Astrocyte of the spinal cord (primary cell): ENCODE measurements at places on chromosomes 3 and 15.

- peak; percentile 83 for DNase-seq
Observed at GRCh38 chr3:146065573-146066006, 95.4 kb downstream of the PLOD2 start.

DNA sequence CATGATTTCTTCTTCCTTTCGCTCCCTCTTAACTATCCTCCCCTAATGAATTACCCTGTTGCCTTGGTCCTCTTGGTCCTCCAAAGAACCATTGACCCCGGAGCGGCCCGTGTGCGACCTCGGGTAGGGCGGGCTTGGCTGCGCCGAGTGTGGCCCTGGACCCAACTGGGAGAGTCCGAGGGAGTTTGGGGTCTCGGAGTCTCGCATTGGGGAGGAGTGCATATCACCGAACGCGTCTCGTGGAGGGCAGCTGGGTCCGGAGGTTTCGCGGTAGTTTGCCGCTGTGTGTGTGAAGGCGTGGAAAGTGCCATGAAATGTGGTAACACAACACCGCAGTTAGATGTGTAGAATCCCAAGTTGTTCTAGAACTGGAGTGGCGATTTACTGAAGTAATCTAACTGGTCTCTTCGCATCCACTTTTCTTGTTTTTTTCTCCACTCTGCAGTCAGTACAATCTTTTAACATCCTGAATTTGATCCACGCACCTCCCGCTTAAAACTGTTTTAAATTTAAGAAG is 363 bp downstream of the GTF2E1 start:
- peak; percentile 28 for DNase-seq

DNA sequence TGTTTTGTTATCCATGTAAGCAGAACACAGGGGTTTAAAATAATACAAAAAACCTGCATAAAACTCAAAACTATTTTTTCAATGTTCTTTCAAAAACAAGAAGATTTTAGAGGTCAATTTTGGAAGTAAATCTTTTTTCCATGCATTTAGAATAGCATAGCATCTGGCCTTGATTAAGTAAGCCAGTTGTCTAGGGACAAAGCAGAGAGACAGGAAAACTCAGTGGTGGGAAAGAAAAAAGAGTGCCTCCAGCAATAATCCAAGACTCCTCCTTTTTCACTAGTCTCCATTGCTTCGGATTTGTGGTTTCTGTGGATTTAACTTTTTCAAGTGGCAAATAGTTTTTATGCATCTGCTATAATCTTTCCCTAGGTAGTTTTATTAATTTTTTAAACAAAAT is 88.9 kb downstream of the SUCNR1 start:
- no peak for DNase-seq

GRCh38 chr3:183381179-183381578 is 47.2 kb downstream of the MCF2L2 start:
- peak; percentile 48 for DNase-seq

GRCh38 chr3:64352639-64352992 is 127.3 kb upstream of the PRICKLE2 start:
- peak; percentile 58 for DNase-seq

- no peak for DNase-seq
Observed at GRCh38 chr3:71142441-71143161, 440.9 kb downstream of the FOXP1 start.

- DNase-seq = peak; percentile 24
Observed at GRCh38 chr3:151395806-151396205, 11.3 kb upstream of the P2RY12 start.

GRCh38 chr15:71203586-71204474 is 88.6 kb downstream of the THSD4 start:
- DNase-seq = no peak

DNA sequence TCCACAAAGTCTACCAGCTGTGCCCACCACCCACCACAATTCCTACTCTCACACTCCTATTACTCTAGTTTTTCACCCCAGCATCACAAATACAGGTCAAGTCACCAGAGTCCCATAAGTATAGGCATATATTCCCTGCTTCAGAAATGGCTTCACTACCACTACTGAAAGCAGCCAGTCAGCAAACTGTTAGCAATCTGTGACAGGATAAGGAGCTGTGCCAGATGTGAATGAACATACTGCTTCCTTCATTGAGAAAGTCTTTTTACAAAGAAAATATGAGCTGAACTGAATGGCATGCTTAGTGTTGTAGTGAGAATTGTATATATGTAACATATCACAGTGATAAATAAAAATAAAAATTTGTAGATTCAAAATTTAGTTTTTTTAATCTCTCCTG is 76.8 kb downstream of the C3orf85 start:
- no peak for DNase-seq

DNA sequence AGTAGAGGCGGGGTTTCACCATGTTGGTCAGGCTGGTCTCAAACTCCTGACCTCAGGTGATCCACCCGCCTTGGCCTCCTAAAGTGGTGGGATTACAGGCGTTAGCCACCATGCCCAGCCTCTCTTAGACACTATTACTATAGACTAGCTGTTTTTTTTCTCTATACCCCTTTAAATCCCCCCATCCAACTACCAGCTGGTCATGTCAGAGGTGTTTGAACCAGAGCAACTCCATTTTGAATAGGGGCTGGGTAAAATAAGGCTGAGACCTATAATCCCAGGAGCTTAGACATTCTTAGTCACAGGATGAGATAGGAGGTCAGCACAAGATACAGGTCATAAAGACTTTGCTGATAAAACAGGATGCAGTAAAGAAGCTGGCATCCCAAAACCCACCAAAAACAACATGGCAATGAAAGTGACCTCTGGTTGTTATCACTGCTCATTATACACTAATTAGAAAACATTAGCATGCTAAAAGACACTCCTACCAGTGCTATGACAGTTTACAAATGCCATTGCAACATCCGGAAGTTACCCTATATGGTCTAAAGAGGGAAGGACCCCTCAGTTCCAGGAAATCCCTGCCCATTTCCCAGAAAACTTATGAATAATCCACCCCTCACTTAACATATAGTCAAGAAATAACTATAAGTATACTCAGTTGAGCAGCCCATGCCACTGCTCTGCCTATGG is 57.8 kb upstream of the GPD1L start:
- DNase-seq = no peak

- DNase-seq = no peak
Observed at GRCh38 chr3:65935724-65936123, 103.0 kb downstream of the MAGI1 start.

DNA sequence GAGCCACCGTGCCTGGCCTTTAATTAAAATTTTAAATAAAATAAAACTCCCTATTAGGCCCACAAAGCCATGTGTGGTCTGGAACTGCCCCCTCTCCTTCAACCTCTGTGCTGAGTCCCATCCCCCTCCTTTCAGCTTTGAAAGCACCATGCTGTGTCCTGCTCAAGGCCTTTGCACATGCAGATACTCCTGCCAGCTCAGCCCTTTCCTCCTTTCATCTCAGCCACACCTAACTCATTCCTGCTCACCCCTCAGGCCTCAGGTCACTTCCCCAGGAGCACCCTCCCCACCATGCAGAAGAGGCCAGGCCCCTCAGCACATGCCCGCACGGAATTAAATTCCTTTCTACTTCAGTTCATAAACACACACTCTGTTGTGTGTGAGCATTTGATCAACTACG is 28.1 kb downstream of the ATRIP start:
- no peak for DNase-seq

- no peak for DNase-seq
Observed at GRCh38 chr3:71865727-71866126, 80.8 kb upstream of the PROK2 start.

GRCh38 chr3:111594781-111595180 is 365 bp downstream of the ZBED2 start:
- no peak for DNase-seq

- DNase-seq = no peak
Observed at GRCh38 chr3:104960579-104960978, 406.1 kb upstream of the ALCAM start.

DNA sequence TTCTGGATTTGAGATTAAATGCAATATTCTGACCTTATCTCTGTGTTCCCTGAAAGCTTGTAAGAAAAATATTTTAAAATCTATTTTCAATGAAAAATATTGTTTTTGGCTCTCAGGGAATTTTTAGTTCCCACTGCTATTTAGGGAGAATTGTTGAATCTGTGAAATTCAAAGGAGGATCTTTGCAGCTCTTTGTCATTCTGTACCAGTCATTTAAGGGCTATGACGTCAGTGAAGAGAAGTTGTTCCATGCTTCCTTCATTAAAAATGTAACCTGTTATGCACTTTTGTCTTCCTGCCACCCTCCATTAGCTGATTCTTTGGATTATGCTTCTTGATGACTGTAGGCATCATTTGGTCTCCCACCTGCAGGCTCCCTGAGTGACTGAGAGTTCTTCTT is 427.8 kb upstream of the C2CD4B start:
- no peak for DNase-seq

- DNase-seq = no peak
Observed at GRCh38 chr3:169077394-169077906, 586.1 kb downstream of the MECOM start.
